Memory B cell (primary cell): ENCODE measurements at places on chromosomes 6 and 20.

- no peak for DNase-seq
Observed at GRCh38 chr6:149007846-149008245, 261.0 kb downstream of the UST start.

- DNase-seq, result no peak
Observed at GRCh38 chr6:47420394-47421371, 56.9 kb upstream of the CD2AP start.

GRCh38 chr6:20630617-20631548, 96.6 kb downstream of the CDKAL1 start:
- DNase-seq, result no peak

- DNase-seq, result peak; percentile 57
Observed at GRCh38 chr6:165884813-165885765, 222.0 kb upstream of the PDE10A start.

DNA sequence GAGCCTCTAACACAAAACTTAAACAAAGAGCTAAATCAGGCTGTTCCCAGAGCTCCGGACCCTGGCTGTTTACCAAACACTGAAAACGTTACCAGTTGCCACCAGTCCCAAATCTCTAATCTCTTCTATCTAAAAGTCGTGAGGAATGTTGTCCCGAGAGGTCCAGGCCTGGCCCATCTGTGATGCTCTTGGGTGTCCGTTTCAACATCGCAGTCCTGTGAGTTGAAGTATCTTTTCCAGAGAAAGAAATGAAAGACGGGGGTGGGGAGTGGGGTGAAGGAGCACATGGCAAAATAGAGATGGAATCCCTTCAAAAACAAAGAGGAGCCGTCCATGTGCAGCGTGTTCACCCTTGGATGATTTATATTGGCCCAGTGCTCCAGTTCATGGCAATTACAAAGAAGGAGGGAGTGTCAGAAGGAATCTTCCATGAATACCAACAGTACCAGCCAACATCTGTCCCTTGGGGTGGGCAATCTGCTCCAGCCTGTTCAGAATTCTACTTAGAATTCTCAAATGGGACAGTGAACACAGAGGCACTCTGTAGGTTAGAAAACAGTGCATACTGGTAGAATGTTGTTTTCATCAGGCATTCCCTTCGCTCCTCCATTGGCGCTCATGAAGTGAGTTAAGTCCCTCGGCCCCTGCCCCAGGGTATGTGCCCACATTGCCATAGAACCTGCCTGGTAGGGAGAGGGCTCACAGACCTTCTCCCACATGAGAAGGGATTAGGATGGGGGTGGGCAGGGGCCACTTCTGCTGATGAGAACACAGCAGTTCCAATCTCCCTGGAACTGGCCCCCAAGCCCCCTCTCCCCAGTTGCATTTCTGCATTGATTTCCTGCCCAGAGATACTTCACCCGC, 112.1 kb downstream of the LY86 start:
- DNase-seq, result no peak
